NCI-H2227 treated with DMSO at 0.1 percent for 48 hours (cell line): ENCODE measurements at places on chromosomes 12 and 14.

DNA sequence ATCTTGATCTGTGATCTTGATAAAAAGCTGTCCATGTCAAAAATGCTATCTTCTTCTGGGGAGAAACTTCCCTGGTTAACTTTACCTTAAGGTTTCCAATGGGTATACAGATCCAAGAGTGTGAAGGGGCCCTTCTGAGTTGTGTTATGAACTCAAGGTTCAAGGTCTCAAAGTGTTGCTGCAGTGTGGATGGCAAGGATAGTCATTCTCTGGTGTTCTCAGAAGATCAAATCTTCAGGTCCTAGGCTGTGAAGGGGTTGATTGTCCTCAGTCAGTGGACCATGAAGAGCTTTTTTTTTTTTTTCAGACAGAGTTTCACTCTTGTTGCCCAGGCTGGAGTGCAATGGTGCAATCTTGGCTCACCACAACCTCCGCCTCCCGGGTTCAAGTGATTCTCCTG is 114.4 kb downstream of the SPTSSA start:
- DNase-seq: no peak

- no peak for DNase-seq
Observed at GRCh38 chr12:82209533-82209932, 148.7 kb downstream of the CCDC59 start.

- DNase-seq: no peak
Observed at GRCh38 chr14:29442696-29443095, 485.0 kb downstream of the PRKD1 start.

- no peak for DNase-seq
Observed at GRCh38 chr14:36096090-36096489, 80.4 kb downstream of the PTCSC3 start.

GRCh38 chr12:16499611-16500010 is 106.4 kb downstream of the LMO3 start:
- no peak for DNase-seq

- no peak for DNase-seq
Observed at GRCh38 chr12:77940011-77940423, 109.3 kb downstream of the NAV3 start.

GRCh38 chr12:120024193-120024592 is 35.2 kb downstream of the BICDL1 start:
- DNase-seq: no peak

DNA sequence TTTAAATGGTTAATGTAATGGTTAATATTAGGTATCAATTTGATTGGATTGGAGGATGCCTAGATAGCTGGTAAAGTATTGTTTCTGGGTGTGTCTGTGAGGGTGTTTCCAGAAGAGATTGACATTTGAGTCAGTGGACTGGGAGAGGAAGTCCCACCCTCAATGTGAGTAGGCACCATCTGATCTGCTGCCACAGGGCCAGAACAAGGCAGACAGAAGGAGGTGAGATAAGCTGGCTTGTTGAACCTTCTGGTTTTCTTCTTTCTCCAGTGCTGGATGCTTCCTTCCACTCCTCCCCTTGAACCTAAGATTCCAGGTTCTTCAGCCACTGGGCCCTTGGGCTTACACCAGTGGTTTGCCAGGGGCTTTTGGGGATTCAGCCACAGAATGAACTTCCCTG is 756.5 kb upstream of the LRFN5 start:
- DNase-seq: no peak

DNA sequence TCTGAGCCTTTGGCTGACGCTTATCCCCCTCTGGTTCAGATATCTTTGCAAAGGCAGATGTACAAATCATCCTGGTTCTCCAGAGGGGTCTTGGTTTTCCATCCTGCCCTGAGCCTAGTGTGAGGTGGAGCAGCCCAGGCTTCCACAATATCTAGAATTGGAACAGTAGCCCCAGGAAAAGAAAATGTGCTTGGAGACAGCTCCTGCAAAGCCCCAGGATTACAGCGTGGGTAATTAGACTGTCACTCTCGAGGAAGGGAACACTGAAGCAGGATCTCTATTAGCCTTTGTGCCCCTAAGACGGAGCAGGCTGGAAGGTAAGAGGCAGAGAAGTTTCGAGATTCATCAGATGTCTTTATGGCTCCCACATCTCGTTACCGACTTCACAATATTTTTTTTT is 59.4 kb downstream of the TMEM132C start:
- no peak for DNase-seq

DNA sequence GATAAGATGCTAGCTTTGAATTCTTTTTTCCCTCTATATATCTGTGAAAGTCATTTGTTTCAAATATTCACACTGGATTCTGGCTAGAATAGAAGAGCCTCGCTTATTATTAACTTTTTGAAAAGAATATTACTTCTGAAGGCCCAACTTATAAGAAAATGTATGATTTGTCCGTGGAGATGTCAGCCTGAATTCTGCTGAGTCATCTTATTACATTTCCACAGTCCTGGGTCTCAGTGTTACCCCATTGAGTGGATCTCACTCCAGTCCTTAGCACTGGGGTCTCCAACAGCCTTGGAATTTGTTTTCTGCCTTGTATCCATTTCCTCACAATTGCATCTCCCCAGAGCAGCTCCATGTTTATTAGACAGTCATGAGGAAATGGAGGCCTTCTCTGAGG is 907.9 kb downstream of the VRK1 start:
- no peak for DNase-seq

GRCh38 chr12:123519141-123520001 is 14.1 kb downstream of the RILPL1 start:
- no peak for DNase-seq

- DNase-seq: no peak
Observed at GRCh38 chr12:46385438-46385837, 12.9 kb upstream of the SLC38A2 start.

DNA sequence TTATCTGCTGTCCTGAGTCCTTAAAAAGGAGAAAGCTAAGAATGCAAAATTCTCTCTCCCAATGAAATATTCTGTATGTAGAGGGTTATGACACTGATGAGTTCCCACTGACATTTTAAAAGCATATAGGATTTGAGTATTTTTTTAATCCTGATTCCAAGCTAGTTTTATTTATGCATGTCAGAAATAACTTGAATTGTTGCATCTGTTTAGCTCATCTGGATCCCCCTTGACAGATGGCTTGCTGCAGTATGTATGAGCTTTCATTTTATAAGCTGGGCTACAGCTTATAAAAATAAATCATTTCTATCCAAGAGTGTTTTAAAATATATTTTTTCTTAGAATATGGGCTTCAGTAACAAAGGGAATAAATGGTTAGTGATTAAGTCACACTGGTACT is 495.3 kb downstream of the NELL2 start:
- DNase-seq: no peak
